ENCODE measurements at places on chromosomes 1 and 21. TPM values are rescaled to one million over a fixed set of nuclear protein-coding genes. Genes with fewer than 3 reads are reported as not detected.

- no peaks in the 10 kb centered on the region for H3K4me1 ChIP-seq
- no peaks in the 10 kb centered on the region for H3K36me3 ChIP-seq
- DNase-seq: no peak
- H3K4me3 ChIP-seq: no peak overlapping the region
- no peak overlapping the region for H3K27ac ChIP-seq
Observed at GRCh38 chr1:84159533-84160240, 15.6 kb downstream of the PRKACB start.

- no peaks in the 10 kb centered on the region for H3K36me3 ChIP-seq
- H3K4me3 ChIP-seq: no peak overlapping the region
- peak; percentile 78 for DNase-seq
- peaks cover 3% of the 10 kb centered on the region for H3K4me1 ChIP-seq
- no peak overlapping the region for H3K27ac ChIP-seq
Observed at GRCh38 chr1:55694310-55694801, 479.2 kb upstream of the USP24 start.

- H3K36me3 ChIP-seq: no peaks in the 10 kb centered on the region
- H3K27me3 ChIP-seq: no peaks in the 10 kb centered on the region
- H3K4me3 ChIP-seq: no peak overlapping the region
Observed at GRCh38 chr1:13941315-13941714, 241.3 kb downstream of the PRDM2 start.

Gene HFM1
- 10.6 TPM for total RNA-seq

Gene KIF21B
- 2.8 TPM for total RNA-seq
